Suppressor macrophage treated with lipopolysaccharide for 4 hours (primary cell): ENCODE measurements at places on chromosomes 16 and 17.

DNA sequence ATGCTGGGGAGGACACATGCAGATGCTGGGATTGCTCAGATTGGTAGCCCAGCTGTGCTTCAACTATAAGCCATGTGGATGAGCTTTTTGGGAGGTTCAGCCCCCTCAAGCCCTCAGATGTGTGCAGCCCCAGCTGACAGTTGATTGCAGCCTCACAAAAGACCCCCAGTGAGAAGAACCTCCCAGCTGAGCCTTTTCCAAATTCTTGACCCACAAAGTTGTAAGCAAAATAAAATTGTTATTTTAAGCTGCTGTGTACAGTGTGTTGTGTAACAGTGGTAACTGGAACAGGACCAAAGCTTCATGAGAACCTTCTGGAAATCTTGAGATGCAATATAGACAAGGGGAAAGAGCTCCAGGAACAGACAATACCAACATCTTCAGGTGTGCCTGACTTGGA, 156.8 kb upstream of the IRX3 start:
- no peak for DNase-seq

GRCh38 chr17:62658136-62658920, 30.9 kb downstream of the MRC2 start:
- DNase-seq, result no peak

DNA sequence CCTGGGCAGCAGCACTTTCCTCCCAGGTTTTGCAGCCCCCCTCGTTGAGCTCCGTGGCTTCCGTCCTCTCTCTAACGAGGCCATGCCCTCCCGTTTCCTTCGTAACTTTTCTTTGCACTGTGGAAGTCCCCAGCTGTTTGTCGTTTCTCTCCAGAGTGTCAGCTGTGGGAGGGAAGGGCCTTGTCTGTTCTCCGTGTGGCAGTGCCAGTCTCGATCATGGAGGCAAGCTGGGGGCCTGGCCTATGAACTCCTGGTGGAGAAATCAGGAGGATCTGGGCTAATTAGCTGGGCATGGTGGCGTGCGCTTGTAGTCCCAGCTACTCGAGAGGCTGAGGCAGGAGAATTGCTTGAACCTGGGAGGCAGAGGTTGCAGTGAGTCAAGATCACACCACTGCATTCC, 28.3 kb downstream of the TBCD start:
- no peak for DNase-seq

DNA sequence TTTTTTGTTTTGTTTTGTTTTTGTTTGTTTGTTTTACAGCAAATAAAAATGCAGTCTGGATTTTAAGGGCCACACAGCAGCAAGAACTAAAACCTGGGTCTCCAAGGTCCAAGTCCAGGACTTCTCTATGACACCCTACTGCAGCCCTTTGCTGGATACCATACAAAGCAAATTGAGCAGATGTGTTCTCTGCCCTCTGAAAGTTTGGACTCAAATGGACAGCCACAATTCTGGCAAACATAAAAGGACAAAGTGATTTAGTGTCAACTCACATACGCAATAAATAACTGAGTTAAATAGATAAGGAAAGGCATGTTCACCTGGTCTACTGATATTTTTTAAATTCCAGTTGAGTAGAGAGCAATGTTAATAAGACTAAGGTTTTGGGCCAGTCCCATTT, 7.7 kb upstream of the ZNF652 start:
- no peak for DNase-seq

DNA sequence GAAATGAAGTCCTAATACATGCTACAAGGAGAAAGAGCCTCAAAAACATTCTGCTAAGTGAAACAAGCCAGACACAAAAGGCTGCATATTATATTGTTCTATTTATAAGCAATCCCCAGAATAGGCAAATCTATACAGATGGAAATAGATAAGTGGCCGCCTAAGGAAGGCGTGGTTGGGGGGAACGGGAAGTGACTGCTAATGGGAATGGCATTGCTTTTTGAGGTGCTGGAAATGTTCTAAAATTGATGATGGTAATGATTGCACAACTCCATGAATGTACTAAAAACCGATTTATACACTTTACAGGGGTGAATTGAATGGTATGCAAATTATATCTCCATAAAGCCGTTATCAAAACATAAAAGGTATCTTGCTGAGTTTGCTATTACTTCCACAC, 67.7 kb downstream of the GAS7 start:
- peak; percentile 23 for DNase-seq

DNA sequence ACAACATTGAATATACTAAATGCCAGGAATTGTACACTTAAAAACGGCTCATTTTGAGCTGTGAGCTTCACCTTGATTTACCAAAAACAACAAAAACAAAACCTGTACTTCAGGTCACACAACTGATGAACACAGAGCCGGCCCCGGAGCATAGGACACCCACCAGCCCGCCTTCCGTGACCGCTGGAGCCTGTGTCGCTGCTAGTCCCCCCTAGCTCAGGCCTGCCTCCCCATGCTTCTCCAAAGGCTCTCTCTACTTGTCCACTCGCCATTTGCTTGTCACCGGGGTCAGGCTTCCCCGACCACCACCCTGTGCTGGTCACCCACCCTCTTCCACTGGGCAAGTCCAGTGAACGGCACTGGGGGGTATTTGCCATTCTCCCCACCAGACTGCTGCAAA, 113.8 kb upstream of the TNRC6C start:
- no peak for DNase-seq

DNA sequence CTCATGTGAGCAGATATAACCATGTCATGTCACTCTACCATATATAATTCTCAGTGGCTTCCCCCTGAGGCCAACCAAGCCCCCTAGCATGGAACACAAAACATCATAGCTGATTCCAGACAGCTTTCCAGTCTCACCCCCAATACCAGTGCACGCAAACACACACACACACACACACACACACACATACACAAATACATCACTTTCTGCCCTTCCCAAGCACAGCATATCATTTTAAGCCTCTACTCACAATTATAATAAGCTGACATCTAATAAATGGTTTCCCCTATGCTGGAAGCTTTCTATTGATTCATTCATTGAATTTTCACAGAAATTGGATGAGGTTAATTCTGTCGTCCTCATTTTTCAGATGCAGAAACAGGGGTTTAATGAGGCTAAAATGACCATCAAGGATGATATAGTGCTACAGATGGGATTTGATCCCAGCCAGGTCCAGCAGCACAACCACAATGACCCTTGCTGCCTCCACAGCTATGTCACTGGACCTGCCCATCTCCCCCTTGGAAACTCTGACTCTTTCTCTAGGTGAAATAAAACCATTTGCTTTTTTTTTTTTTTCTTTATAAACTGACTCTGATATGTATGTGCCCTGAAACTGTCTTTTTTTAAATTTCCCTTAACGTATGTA, 131.1 kb downstream of the TMEM114 start:
- DNase-seq, result no peak

DNA sequence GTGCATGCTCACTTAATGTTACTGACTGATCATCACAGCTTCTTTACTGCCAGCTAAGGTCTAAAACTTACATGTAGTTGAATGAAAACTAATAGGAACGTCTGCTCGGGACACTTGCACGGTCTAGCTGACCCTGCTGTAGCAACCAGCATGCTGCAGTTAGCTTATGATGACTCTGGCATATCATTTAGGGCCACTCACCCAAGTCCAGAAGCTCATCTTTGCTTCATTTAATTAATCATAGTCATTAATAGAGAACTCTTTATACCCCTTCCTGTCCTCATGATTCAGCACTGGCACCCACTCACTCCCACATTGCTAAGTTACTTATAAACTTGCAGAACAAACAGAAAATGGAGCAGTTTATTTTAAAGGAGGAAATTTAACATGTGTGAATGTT, 136.3 kb downstream of the NLK start:
- DNase-seq, result peak; percentile 29

DNA sequence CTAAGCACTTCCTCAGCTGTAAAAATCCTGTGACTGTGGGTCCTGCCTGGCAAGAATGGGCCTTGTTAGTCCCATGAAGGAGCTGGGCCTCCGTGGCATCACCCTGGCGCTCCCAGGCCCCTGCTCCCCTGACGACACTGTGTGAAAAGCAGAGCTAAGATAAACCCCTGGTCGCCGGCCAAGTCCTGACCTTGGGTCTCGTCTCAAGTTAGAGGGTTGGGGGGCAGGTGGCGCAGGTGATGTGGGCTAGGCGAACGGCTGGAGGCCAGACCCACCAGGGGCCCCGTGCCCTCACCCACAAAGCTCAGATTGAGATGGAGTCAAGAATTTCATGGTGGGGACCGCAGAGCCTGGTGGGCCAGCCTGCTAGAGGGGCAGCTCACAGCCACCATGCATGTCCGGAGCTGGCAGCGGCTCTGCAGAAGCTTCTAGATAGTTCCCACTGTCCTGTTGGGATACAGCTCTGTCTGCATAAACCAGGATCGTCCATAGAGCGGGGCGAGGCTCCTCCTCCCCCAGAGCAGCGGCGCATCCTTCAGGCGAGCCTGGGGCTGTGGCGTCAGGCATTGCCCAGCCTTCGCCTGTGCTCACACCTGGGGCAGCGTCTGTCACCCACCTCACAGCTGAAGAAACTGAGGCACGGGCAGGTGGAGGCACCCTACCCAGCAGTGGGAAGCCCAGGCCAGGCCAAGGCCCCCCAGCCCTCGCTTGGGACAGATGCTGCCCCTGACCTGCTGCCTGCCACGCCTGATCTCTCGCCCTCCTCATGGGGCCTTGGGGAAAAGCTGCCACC, 12.0 kb downstream of the CYBC1 start:
- no peak for DNase-seq

DNA sequence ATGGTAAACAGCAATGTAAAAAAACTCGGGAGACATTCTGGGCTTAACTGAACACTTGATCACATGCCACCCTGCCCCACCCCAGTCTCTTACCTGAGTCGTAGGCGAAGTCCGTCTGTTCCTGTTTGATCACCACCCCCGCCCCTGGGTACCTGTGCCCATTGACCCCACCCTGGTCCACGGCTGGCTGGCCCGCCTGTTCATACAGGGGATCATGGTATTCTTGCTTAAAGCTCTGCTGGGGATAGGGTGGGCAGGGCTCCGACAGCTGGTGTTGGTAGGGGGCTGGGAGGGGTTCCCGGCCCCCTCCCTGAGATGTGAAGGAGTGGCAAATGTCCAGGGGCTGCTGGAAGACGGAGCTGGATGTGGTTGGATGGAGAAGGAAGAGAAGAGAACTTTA, 13.6 kb downstream of the ETV4 start:
- no peak for DNase-seq

GRCh38 chr17:41972571-41973407, 6.2 kb downstream of the CNP start:
- no peak for DNase-seq

- DNase-seq, result no peak
Measured at GRCh38 chr17:41653892-41654677, 29.7 kb upstream of the KRT17 start.

GRCh38 chr17:72962106-72962505, 130.4 kb downstream of the SLC39A11 start:
- DNase-seq, result no peak

- no peak for DNase-seq
Measured at GRCh38 chr16:58243528-58244004, 45.7 kb upstream of the CSNK2A2 start.

GRCh38 chr16:83912519-83913244, 13.8 kb downstream of the MLYCD start:
- no peak for DNase-seq

- no peak for DNase-seq
Measured at GRCh38 chr16:88317613-88317965, 65.2 kb upstream of the ZNF469 start.

GRCh38 chr17:81667754-81668153, 1.2 kb downstream of the CCDC137 start:
- no peak for DNase-seq

DNA sequence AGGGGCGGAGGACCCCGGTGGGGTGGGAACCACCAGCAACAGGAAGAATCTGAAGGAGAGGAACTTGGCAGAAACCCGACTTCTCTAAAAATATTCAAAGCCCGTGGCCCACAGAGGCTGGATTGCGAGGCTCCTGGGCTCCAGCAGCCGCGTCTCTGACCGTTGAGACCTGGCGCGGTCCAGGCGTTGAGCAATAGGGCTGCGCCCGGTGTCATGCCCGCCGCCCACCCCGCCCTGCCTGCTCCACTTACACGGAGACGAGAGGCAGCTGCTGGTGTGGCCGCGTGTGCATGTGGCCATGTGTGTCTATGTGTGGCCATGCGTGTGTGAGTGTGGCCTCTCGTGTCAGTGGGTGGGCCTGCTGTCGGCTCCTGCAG, 83.6 kb downstream of the IRF8 start:
- peak; percentile 75 for DNase-seq

DNA sequence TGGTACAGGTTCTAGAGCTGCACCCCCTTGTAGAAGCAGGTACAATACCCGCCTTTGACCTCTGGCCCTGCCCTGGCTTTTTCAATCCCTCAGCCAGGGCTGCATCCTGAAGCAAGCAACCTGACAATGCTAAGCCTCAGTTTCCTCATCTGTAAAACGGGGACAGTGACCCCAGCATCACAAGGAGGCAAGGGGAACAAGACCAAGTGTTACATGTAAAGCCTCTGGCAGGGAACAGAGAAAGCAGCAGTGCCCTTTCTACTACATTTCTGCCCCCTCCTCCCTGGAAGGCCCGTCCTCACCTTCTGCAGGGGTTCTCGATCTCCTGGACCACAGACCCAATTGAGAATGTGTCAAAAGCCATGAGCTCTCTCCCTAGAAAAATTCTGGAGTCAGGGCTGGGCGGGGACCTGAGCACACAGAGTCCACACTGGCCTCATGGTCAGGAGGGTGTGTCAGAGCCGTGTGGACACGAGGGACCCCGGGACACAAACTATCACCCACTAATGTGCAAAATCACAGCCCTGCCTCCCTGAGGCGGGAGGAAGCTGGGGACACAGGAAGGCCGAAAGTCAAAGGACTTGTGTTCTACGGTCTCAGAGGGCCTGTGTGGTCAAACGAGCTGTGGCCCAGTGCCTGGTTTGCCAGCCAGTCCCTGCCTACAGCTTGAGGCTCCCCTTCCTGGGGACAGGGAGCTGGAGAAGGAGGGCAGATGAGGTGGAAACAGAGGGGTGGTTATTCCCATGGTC, 27.5 kb downstream of the LRRC75A start:
- no peak for DNase-seq

GRCh38 chr16:66847533-66848067, 3.4 kb downstream of the CA7 start:
- DNase-seq, result no peak

GRCh38 chr17:74922694-74923537, at the start of gene USH1G:
USH1G (minus strand) TSS chr17:74923255; CDS start chr17:74923073, 182 bp downstream.
- DNase-seq, result no peak
